ENCODE measurements at places on chromosomes 2 and 18.

GRCh38 chr2:85446296-85447221, 28.0 kb downstream of the SH2D6 start:
- DNase-seq: no peak

DNA sequence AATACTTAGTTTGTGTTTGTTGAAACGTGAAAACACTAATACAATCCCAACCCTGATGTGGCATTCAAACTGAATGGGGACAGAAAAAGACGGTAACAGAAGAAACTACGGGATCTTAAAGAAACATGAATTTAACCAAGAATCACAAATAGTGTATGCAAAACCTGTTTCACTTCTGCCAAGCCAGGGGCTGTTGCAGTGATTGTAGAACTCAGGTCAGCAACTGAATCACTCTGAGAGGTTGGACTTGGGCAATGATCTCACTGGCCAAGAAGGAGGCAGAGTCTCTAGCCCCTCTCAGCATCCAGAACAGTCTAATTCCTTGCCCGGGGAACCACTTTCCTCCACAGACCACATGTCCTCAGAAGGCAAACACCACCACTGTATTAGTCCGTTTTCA, 54.9 kb upstream of the CRIM1 start:
- DNase-seq: no peak

DNA sequence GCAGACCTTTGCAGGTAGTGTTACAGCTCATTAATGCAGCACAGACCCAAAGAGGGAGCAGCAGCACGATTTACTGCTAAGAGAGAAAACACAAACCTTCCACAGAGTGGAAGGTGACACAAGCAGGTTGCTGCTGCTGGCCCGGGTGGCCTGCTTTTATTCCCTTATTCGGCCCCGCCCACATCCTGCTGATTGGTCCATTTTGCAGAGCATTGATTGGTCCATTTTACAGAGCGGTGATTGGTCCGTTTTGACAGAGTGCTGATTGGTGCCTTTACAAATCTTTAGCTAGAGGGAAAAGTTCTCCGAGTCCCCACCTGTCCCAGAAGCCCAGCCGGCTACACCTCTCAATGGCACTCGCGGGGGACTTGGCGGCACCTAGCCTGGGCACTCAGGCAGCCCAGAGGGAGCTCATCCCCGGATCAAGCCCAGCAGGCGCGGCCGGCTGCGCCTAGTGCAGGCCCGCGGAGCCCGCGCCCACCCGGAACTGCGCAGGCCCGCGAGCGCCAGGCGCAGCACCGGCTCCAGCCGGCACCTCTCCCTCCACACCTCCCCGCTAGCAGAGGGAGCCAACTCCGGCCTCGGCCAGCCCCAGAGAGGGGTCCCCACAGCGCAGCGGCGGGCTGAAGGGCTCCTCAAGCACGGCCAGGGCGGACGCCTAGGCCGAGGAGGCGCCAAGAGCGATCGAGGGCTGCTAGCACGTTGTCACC, 825.6 kb upstream of the HS6ST1 start:
- DNase-seq: no peak

- no peak for DNase-seq
Measured at GRCh38 chr2:101758001-101758400, 60.5 kb downstream of the MAP4K4 start.

- no peak for DNase-seq
Measured at GRCh38 chr2:65932571-65932970, 500.2 kb upstream of the SPRED2 start.

- peak; percentile 50 for DNase-seq
Measured at GRCh38 chr2:26562811-26563645, 78.1 kb downstream of the CIB4 start.

DNA sequence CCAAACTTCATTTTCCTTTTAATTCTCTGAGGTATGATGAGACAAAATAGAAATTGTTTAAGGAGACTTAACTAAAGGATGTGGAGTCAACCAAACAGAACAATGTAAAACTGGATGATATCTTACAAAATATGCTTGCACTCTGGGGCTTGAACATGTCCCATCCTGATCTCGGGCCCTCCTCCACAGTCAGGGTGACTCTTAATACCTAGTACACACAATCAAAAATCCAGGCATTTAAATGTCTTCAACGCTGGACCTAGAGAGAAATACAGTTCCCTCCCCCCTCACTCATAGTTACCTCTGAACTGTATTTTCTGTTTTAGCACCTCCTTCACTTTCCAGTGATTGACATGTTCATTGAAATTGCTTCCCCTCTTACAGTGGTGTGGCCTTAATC, 36.9 kb upstream of the SERPINB2 start:
- no peak for DNase-seq

DNA sequence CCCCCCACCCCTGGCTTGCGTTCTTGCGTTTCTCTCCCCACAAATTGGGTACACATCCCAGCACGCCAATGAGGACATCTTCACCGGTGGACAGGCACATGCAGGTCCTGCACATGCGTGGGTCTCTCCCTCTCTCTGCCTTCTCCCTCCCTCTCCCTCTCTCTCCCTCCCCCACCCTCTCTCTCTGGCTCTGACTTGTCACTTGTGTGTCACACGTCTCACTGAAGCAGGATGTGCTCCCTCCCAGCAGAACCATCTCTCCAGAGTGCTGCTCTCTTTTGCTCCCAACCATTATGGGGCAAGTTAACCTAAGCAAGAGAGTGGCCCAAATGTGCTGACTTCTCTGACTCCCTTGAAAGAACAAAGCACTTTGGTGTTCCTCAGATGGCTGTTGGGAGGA, 120.8 kb upstream of the CAB39 start:
- DNase-seq: no peak

Data from NCI-H1105 (cell line).